Activated CD4-positive, CD25-positive, alpha-beta regulatory T cell treated with anti-CD3 and anti-CD28 coated beads, Interleukin-2, amount 50 U/mL, for 72 hours (primary cell): ENCODE measurements at places on chromosomes 1 and 21.

DNA sequence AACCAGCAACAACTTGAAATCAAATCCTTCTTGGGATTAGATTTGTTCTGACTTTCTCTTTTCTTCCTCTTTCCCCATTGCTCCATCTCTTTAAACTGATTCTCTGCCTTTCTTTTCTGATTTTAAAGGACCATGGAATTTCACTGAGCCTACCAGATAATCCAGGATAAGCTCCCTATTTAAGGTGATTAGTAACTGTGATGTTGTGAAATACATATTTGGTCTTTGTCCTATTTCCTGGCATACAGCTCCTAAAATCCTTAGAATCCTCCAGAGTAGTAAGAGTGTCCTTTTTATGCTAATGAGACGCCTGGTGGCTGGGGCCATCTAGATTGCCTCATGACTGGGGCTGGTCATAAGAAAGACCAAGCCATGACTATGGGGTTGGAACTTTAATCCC is 236.9 kb downstream of the USP25 start:
- no peak for DNase-seq

- DNase-seq = no peak
Measured at GRCh38 chr1:73744985-73745384, 453.0 kb downstream of the LRRIQ3 start.

GRCh38 chr1:171251042-171251951 is 3.0 kb downstream of the FMO1 start:
- no peak for DNase-seq

DNA sequence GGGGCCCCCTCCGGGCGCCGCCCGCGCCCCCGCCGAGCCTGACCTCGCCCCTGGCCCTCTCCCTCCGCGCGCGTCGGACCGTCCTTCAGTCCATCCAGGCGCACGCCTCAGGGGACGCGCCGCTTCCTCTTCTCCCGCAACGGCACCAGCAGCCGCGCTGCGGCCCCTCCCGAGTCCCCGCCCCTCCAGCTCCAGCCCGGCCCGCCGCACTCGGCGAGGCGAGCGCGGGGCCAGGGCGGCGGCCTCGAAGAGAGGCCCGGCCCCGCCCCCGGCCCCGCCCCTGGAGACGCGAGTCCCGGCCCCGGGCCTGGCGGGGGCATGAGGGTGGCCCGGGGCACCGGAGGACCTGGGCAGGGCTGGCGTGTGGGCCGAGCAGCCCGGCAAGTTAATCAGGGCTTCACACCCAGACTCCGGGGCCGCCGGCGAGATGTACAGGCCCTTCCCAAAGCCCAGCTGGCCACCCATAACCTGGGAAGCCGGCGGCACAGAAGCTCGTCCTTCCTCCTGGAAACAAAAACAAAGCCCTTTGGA is at the start of gene IGSF3:
TSS of gene IGSF3 (minus strand) at position 159 of the 531 bp plus-strand sequence. CDS start 1,407 bp downstream, outside the sequence.
- DNase-seq = peak; percentile 47

DNA sequence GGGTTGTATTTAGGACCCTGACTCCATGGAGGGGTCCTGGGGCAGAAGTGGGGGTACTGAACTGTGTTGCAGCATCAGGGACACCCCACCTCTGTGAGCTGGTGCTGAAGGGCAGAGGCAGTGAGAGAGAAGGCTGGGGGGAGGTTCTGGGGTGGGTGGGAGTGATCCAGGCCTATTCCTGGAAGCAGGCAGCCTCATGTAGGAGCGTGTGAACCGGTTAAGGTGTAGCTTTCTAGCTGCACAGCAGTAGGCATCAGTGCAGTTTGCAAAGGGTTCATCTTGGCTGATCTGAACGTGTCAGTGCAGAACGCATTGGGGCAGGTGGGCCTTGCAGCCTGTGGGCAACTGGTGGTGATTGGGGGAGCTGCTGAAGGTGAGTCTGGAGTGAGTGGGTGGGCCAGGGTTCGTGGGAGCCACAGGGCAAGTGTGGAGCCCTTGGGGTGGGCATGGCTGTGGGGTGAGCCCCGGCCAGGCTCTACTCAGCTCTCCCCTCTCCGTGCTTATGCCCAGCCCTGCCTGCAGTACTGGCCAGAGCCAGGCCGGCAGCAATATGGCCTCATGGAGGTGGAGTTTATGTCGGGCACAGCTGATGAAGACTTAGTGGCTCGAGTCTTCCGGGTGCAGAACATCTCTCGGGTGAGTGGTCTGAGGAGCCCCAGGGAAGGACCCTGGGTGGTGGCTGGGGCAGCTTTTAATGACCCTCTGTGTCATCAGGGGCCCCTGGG is 86.7 kb downstream of the PTPRU start:
- DNase-seq = no peak

- DNase-seq = no peak
Measured at GRCh38 chr1:245657371-245657770, 502.6 kb downstream of the KIF26B start.

GRCh38 chr1:89611721-89612120 is 21.2 kb upstream of the LRRC8C start:
- DNase-seq = no peak

GRCh38 chr1:222279591-222279990 is 268.3 kb downstream of the HHIPL2 start:
- no peak for DNase-seq

GRCh38 chr1:23957096-23957495 is 2.5 kb upstream of the PNRC2 start:
- DNase-seq = no peak

- DNase-seq = no peak
Measured at GRCh38 chr1:74504125-74504932, 8.1 kb downstream of the LRRC53 start.

GRCh38 chr1:110215621-110216515 is 5.8 kb downstream of the KCNC4 start:
- DNase-seq = no peak

DNA sequence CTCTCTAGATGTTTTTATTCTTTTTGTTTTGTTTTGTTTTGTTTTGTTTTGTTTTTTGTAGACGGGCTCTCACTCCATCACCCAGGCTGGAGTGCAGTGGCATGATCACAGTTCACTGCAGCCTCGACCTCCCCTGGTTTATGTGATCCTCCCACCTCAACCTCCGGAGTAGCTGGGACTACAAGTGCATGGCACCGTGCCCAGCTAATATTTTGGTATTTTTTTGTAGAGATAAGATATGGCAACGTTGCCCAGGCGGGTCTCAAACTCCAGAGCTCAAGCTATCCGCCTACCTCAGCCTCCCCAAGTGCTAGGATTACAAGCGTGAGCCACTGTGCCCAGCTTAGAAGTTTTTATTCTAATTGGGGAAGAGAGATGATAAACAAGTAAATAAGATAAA is 13.3 kb upstream of the TP53BP2 start:
- DNase-seq = no peak

DNA sequence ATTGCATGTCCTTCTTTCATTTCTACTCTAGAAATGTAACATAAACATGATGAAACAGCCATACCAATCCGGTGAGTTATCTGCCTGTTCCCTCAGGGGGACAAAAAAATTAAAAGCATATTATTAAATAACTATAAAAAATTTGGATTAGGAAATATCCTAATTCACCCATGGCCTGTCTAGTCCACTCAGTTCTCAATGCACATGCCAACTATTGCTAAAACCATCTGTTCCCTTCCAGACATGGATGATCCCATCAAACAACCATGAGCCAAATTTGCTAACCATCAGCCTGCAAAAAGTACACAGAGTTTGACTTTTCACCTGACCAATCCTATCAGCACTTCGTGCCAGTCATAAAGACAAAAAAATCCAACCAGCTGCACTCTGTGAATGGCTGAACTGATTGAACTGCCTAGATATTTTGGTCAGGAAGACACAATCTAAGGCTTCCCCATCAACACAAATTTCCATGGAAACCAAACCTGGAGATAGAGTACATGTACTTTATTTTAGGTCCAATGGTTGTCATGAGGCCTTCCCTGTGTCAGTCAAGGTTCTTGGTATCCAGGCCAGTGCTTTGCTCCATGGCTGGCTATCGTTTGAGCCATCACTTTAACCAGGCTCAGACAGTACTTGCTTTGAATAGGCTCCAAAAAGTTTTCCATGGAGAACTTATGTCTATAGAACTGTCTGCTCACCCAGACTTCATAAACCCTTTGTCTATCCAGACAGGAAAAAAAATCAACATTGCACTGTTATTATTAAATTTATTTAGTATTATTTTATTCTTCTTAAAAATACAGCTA is 570.8 kb downstream of the LTN1 start:
- no peak for DNase-seq

- DNase-seq = no peak
Measured at GRCh38 chr1:15508700-15509487, 15.1 kb downstream of the CASP9 start.

- no peak for DNase-seq
Measured at GRCh38 chr1:16026723-16027484, 5.1 kb downstream of the CLCNKA start.

DNA sequence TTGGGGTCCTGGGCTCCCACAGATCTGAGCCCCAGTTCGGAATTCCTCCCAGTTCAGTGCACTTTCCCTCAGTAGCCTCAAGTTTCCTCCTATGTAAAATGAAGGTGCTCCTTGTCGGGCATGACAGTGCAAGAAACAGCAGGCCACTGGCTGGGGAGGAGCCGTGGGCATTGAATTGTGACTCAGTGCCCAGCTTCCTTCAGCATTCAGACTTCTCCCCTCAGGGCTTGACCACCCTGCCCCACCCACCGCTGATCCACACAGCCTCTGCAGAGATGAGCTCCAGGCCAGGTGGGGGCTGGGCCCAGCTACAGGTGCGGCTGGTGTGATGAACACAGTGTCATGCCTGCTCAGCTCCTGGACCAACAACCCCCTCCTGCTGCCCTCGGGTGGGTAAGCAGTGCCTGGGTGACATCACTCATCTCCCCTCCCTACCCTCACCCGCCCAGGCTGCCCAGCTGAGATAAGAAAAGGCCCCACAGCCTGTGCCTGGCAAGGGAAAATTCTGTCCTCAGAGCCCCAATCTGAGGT is 4.9 kb downstream of the MOB3C start:
- no peak for DNase-seq

DNA sequence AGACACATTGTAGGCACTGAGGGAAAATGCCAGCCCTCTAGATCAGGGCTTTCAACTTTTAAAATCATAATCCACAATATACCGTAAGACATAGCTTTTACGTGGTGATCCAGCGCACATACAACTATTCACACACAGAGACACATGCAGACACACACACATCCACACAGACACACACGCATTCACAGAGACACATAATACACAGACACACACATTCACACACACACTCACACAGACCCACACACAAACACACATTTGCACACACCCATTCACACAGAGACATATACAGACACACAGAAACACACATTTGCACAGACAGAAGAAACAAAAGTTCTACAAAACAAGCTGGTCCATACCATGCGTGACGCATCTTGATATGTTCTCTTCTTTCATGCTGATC is 244.5 kb downstream of the RHOU start:
- DNase-seq = no peak

DNA sequence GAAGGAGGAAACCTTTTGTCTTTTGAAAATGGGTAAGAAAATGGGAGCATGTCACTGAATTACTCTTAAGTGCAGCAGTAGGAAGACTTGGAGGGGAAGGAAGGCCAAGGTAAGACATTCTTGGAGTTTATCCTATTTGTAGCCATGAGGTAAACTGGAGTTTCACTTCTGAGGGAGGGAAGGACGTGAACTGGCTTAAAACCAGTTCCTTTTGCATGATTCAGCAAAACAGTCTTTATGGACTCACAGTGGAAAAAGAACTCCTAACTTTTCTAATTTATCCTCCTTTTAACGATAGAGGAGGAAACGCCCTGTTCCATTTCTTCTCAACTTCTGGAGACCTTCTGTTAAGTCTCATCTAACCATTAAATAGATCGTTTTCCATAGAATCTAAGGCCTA is 2.5 kb downstream of the PRDX6 start:
- DNase-seq = no peak

DNA sequence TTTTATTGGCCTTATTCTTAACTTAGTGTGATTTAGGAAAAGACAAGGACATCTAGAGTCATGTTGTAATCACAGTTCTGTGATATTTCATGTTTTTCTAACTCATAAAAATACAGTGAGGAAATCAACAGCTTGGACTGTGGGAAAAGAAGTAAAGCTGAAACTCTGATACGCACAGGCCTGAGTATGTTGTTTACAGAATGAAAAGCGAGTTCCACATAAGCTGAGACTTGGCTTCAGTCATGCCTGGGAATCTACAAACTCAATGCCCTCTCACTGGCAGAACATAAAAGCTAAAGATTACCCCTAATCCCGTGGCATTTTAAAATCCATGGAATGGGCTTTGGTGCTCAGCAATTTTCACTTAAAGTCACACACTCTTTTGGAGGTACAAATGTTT is 23.6 kb upstream of the ATP5PO start:
- no peak for DNase-seq

DNA sequence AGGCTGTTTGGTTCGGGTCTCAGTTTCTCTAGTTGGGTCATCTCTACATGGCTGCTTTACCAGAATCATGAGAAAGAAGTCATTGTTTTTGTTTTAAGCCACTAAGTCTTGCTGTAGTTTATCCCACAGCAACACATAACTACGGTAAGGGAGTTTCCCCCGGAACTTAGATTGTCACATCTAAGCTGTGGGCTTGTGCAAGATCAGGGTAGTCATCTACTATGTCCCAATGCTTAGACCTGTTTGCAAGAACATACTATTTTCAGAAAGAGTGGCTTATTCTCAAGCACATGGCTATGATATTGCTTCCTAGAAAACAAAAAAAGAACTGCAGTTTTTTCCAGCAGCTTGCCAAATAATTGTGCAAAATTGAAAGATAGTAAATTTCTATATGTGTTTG is 18.0 kb upstream of the OLIG2 start:
- DNase-seq = no peak

DNA sequence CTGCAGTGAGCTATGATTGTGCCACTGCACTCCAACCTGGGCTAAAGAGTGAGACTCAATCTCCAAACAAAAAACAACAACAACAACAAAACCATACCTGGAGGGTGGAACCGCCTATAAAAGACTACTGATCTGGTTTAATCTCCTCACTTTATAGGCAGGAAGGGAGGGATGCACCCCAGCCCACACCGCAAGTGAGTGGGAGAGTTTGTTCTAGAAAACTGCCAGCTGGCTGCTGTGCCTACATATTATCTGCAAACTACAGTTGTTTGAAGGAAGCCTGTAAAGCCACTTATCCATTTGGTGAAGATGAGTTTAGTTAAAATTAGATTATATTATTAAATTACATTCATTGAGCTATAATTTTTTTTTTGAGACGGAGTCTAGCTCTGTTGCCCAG is 9.1 kb upstream of the SRSF10 start:
- DNase-seq = no peak

GRCh38 chr21:46004168-46004861 is 22.7 kb downstream of the COL6A1 start:
- DNase-seq = no peak
